ENCODE measurements at places on chromosomes 16 and 17.

GRCh38 chr17:6487251-6488007, 43.2 kb downstream of the PIMREG start:
- no peak for DNase-seq

DNA sequence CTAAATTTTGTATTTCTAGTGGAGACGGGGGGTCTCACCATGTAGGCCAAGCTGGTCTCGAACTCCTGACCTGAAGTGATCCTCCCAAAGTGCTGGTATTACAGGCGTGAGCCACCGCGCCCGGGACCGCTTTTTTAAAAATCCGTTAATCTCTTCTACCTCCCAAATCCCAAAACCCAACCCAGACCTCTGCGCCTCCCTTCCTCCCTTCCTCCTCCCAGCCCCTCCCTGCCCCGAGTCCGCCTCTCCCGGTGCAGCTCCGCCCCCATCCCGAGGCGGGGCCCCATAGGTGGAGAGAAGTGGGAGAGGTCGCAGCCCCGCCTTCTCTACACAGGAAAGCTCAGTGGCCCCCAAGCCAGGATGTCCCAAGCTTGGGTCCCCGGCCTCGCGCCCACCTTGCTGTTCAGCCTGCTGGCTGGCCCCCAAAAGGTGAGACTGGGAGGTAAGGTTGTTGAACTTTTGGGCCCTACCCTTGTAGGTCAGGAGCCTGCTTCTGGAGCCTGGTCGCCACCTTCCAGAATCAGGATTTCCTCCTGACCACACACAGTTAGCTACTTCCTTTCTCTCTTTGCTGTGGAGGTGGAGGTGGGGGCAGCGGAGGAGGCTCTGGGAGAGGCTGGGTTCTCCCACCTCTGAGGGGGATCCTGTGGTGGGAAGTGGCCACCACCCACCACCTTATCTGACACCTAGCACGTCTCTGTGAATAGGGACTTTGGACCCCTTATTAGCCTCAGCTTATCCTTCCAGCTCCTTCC, at the start of gene TMEM92:
TMEM92 (plus strand) TSS at position 325 of the 755 bp plus-strand sequence; CDS start at position 361, 36 bp downstream.
- DNase-seq = no peak

GRCh38 chr16:52051414-52052172, 495.4 kb downstream of the TOX3 start:
- no peak for DNase-seq

DNA sequence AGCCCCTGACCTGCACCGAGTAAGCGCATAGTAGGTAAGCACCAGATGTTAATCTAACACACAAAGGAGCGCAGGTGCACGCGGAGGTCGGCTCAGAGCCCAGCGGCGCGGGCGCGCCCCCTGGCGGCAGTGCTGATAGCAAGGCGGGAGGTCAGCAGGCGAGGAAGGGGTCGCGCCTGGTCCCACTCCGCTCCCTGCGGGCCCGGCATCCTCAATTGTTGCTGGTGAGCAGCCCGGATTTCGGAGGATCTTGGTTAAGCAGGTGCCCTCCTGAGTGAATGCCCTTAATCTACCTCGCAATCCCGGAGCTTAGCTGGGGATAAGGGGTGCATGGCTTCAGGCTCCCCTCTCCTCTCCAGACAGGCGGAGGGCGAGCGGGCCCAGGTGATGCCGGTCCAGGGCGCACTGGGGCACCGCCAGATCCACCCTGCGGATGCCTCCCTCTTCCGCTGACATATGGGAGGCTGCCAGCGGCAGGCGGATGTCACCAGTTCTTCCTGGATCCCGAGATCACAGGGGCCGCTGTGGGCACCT, 4.0 kb upstream of the WNT3 start:
- peak; percentile 28 for DNase-seq

- DNase-seq = no peak
These were observed 868 bp downstream of the MED13 start for GRCh38 chr17:62064029-62064790.

DNA sequence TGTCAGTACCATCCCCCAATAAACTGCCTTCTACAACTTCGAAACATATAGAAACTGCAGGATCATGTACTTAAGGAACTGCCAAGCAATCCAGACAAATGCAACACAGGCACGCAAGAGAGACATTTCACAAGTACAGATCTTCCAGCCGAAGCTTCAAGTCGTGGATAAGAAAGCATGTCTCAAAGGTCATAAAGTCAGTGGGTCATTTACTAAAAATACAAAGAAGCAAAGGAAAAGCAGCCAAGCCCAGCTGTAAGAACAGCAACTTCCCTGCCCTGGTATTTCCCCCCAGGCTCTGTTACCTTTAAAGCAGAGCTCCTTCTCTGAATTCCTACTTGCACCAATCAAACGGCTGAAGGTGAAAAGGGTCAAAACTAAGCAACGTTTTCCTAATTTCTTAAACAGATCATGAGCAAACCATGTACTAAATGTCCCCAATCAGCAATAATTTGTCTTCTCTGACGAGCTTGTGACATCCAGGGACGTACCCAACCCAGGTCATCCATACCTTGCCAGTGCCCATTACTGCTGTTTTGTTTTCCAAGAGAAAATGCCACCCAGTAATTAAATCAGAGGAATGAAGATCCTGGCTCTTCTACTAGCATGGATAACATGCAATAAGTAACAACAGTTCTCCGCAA, 1.7 kb downstream of the AKTIP start:
- DNase-seq = no peak

DNA sequence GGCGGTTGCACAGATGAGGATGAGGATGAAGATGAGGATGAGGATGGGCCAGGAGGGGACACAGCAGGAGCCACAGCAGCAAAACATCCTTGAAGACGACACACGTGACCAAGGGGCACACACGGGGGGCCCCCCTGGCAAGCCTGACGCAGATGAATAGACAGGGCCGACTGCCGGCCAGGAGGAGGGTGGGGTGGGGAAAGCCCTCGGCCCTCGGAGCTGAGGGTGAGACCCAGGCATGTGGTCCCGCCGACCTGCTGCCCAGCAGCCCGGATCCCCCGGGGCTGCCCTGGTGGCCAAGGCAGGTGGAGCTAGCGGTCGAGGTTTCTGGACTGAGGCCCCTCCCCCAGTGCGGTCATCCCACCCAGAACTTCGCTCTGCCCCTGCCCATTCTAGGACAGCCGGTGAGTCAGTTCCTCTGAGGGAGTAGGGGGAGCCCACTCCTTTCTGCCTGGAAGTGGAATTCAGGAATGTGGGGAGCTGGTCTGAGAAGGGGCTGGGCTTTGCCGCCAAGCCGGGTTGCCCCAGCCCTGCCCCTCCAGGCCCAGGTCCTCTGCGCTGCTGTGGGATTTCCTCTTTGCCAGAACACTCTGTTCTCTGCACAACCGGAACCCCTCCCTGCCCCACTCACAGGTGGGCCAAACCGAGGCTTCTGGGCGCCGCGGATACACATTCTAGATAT, 9.9 kb downstream of the CYGB start:
- no peak for DNase-seq

GRCh38 chr16:30678586-30678970, 20.3 kb downstream of the FBRS start:
- no peak for DNase-seq

DNA sequence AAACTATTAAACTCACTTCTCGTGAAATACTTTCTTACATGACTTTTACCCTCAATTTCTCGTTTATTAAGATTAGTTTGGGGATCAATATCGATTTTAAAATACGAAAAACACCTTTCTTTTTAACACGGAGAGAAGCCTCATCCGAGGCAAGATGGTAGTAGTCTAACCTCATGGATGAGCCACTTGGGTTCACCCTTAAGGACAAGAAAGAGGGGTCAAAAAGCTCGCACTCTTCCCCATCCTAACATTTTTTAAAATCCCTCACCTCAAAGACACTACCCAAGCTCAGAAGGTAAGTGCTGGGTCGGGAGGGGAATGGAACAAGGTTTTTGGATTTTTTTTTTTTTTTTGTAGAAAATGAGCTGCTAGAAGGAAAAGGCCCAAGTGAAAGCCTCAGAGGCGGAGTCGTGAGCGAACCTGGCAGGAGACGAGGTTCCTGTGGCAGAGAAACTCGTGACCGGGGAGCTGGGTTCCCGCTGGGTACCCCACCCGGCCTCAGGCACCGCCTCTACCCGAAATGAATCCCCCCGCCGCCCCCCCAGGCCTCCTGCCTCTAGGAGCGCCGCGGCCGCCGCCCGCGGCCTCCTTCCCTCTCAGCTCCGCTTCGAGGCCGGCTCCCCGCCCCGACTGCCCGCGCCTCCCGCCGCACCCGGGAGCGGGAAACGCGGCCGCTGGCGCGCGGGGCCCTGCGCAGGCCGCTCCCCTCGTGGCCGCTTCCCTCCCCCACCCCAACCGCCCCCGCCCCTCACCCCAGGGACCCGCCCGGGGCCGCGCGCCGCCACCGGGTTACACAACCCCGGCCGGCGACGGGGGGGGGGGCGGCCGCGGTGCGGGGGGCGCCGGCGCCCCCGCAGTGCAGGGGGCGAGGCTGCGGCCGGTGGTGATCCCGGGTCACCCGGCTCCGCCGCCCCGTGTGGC, 1.6 kb downstream of the NUFIP2 start:
- DNase-seq = peak; percentile 32

DNA sequence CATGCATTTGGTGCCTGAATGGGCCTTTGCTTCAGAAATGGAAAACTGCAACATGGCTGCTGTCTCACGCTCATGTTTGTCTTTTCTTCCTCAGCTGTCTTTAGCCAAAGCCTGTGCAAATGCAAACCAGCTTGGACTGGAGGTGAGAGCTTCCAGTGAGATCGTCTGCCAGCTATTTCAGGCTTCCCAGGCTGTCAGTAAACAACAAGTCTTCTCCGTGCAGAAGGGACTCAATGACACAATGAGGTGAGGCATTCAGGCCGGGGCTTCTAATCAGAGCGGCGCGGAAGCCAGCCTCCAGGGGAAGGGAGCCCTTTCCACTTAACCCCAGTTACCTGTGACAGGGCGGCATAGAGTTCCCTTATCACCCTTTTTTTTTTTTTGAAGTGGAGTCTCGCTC, 14.3 kb downstream of the CCNF start:
- DNase-seq = no peak

GRCh38 chr16:64089697-64090096, 1032.2 kb downstream of the CDH11 start:
- peak; percentile 0 for DNase-seq

- DNase-seq = no peak
These were observed 6.1 kb upstream of the KRT14 start for GRCh38 chr17:41592601-41593305.

- no peak for DNase-seq
These were observed 231.5 kb downstream of the MRTFB start for GRCh38 chr16:14302399-14303181.

DNA sequence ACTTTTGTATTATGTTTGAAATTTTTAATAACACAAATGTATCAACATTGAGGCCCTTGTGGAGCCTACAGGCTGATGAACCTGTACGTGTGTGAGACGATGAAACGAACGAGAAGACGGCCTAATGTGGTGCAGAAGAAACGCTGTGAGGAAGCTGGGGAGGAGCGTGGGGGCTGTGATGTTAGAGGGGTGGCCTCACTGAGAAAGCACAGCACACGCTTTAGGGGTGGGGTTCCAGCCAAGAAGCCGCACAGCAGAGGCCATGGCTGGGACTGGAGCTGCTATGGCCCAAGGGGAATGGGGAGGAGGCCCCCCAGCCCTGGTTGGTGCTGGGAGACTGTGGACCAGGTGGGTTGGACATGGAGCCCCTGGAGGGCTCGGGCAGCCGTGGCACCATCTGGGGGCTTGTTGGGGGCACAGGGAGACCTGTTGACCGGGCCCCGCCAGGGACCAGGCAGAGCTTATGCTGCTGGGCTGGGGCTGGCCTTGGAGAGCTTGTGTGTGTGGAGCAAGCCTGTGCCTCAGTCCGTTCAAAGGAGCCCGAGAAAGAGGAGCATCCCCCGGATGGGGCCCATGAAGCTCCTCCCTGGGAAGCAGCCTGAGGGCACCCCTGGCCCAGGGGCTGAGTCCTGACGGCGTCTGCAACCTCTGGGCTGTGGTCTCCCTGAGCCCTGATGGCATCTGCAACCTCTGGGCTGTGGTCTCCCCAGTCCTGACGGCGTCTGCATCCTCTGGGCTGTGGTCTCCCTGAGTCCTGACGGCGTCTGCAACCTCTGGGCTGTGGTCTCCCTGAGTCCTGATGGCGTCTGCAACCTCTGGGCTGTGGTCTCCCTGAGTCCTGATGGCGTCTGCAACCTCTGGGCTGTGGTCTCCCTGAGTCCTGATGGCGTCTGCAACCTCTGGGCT, 44.7 kb downstream of the METRNL start:
- no peak for DNase-seq

DNA sequence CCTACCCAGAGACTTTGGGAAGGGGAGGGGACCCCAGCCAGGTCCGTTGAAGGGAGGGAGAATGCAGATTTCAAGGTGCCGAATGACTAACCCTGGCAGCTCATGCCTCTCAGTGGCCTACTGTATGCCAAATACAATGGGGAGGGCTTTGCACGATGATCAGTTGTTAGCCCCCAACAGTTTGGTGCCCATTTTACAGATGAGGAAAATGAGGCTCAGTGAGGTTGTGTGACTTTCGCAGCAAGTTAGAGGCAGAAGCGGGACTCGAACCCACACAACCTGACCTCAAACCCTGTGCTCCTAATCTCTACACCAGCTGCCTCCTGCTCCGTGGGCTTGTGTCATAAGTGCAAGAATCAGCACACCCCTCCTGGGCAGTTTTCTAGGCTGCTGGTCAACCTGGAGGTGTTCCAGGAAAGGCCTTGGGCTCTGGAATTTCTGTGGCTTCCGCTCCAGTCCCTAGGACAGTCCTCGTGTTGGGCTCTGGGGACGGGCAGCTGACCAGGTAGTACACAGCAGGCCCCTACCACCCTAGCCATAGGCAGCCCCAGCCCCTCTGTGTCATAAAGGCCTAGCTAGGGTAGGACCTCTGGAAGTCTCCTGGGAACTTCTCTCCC, 11.9 kb upstream of the NAGPA start:
- no peak for DNase-seq

- DNase-seq = no peak
These were observed 4.5 kb downstream of the PLD2 start for GRCh38 chr17:4811471-4811870.

DNA sequence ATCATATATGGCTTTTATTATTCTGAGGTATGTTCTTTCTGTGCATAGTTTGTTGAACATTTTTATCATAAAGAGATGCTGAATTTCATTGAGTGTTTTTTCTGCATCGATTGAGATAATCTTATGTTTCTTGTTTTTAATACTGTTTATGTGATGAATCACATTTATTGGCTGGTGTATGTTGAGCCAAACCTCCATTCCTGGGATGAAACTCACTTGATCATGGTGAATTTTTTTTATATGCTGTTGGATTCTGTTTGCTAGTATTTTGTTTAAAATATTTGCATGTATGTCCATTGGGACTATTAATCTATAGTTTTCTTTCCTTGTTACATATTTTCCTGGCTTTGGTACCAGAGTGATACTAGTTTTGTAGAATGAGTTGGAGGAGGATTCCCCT, 500.2 kb downstream of the CDH11 start:
- no peak for DNase-seq

- no peak for DNase-seq
These were observed 731 bp upstream of the EXOC7 start for GRCh38 chr17:76104140-76104895.

- no peak for DNase-seq
These were observed 16.0 kb upstream of the SBK1 start for GRCh38 chr16:28276301-28276700.

DNA sequence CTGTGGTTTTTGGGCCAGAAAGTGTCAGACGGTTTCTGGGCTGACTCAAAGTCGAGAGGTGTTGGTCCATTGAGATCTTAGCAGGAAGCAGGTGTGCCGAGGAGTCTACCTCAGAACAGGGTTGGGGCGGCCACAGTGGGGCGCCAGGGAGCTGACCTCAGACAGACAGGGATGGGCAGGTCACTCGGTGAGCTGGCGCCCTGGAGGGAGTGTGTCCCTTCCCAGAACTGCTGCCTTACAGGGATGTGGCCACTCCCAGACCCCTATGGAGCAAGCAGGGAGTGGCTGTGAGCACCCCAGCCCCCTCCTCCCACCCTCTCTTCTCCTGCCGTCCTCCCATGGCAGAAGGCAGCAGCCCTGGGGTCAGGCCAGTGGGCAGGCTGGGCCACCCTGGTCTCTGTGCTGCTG, 14.0 kb upstream of the DPEP1 start:
- no peak for DNase-seq

GRCh38 chr16:66524601-66525164, 25.2 kb downstream of the TK2 start:
- DNase-seq = no peak
